Activated naive CD8-positive, alpha-beta T cell treated with anti-CD3 and anti-CD28 coated beads, Interleukin-2, amount 10 ng/mL, durations not matched to agents 7 days and 5 days (primary cell): ENCODE measurements at places on chromosomes 13 and 19. TPM values are rescaled to one million over a fixed set of nuclear protein-coding genes. Genes with fewer than 3 reads are reported as not detected.

TFDP1 gene
- 103 TPM for total RNA-seq

AZU1 gene
- not detected for total RNA-seq

CRLF1 gene
- not detected for total RNA-seq

HIPK4 gene
- total RNA-seq = not detected

PRKCSH gene
- total RNA-seq = 310 TPM

ZNF208 gene
- total RNA-seq = 3.2 TPM

P2RY11 gene
- total RNA-seq = 53.6 TPM

IGFL3 gene
- total RNA-seq = not detected

HCN2 gene
- total RNA-seq = 1.0 TPM

ZNF112 gene
- 0.28 TPM for total RNA-seq

PCSK4 gene
- 9.7 TPM for total RNA-seq

ZNF221 gene
- total RNA-seq = 2.9 TPM

IL12RB1 gene
- total RNA-seq = 56.4 TPM

TNFRSF19 gene
- not detected for total RNA-seq

- DNase-seq = no peak
Measured at GRCh38 chr19:34215006-34215665, 39.2 kb upstream of the GARRE1 start.

- no peak for DNase-seq
Measured at GRCh38 chr19:39544911-39545310, 5.0 kb upstream of the EID2 start.

DNA sequence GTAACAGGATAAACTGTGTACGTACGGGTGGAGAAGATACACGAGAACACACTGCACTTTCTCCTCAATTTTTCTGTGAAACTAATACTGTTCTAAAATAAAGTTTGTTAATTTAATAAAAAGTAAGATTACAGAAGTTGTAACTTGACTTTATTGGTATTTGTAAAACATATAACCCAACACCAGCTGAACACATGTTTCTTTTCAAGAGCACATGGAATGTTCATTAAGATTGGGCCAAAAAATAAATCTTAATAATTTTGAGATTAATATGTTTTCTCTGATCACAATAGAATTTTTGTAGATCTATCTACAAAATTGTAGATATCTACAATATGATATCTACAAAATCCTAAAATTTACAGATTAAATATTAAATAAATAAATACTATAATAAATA, 55.1 kb upstream of the ZNF599 start:
- no peak for DNase-seq

DNA sequence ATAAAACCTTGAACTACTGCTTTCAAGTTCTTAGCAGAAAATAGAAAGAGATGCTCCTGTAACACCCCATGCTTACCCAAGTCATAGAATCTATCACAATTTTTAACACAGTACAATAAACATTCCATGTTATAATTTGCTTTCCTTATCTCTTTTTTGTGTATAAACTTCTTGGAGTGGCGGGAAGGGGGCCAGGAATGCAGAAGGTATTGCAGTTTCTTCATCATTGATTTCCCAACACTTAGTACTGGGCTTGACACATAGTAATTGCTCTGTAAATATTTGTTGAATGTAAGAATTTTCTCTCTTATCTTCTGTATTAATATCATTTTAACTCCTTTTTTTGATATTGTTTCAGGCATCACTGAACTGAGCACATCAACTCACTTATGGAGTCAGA, 535.8 kb downstream of the KCTD12 start:
- DNase-seq = no peak

DNA sequence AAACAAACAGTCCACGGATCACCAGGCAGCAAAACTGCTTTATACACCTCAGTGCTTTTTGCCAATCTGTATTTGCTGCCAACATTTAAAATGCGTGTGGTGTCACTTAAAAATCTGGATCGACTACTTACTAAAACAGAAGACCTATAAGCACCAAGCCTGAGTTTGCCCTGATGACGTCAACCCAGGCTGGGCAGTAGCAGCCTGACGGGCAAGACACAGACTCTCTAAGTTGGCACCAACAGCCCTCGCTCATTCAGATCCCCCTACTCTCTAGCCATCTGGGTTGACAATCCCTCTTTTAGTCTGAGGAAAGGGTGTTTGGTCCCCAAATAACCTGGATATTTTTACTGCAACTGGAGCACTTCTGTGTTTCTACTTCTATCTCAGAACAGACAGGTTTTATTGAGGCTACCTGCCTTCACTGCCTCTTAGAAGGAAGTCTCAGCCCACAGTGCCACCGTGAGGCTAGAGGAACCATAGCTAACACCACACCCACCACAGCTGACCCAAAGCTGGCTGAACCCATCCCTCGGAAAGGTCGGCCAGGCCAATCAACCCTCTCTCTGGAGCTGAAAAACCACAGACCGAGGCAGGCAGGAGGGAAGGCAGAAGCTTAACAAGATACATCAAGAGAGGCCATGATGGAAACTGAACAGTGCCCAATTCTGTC, 6.9 kb downstream of the SUGP2 start:
- DNase-seq = no peak

DNA sequence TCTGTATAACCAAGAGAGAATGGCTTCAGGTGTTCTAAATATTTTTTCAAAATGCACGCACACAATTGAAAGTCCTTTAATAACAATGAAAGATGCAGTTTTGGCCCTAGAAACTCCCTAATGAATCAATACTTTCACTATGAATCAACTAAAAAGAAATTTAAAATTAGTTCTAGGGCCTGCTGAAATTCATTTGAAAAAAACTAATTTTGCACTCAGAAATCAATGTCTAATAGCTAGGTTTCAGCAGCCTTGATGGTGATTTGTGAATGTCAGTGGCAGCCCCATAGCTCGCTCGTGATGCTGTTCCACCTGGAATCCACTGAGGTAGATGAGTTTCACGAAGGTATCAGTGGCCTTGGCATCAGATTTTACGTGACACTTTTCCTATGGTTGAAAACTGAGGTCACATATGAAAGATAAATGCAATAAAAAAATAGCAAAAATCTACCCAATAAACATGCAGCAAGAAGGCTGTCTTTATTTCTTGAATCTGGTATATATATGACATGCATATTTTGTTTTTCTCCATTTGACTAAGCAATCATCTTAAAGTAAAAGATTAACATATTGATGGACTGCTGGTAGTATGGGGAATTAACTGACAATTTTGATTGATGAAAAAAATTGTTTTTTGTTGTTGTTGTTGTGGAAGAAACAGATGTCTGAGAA, 141.0 kb downstream of the AKAP11 start:
- no peak for DNase-seq

- no peak for DNase-seq
Measured at GRCh38 chr19:43784241-43784980, 3.6 kb upstream of the KCNN4 start.

GRCh38 chr13:24745516-24745860, 18.5 kb upstream of the RNF17 start:
- DNase-seq = no peak

DNA sequence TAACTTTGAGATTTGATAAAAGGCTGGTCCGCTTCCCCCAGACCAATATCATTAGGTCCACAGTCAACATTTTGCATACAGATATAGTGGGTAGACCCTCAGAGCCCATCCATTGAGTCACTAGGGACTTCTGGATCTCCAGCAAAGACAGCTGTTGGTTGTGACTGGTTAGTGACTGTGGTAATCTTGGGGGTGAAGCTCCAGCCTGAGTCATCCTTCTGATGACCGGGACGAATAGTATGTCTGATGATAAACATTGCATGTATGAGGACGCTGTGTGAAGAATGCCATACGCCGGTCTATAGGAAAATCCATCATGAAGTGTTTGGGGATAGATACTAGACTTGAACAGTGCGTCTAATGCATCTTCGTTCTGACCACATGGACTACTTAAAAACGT, 307.0 kb downstream of the UQCRFS1 start:
- no peak for DNase-seq

GRCh38 chr13:40254394-40254793, 412.0 kb downstream of the FOXO1 start:
- no peak for DNase-seq

DNA sequence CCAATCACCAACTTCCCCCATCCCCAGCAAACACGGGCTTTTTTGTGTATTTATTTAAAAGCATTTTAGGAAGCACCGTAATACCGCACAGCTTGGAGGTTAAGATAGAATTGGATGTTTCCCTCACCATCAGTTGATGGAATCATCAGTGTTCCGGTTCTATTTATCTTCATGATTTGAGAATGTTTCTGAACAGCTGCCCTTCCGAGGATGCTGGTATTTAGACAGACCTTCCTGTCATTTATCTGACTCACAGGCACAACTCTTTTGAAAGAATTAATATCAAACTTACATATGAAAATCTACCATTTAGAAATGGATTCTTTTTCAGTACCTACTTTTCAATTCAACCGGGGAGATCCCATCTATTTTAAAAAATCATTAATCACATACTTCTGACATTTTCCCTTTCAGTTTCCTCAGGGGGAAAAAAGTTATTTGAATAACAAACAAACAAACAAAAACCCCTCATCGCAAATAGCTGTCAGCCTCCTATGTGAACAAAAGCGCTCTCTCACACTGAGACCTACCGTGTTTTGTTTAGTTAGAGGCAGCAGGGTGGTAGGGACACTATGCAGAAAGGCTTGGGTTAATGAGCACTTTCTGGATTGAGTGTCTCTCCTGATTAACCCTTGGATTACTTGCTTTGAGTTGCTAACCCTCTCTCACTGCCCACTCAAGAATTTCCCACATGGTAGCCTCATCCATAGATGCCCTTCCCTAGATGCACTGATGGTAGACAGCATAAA, 189.3 kb downstream of the TM9SF2 start:
- DNase-seq = no peak

DNA sequence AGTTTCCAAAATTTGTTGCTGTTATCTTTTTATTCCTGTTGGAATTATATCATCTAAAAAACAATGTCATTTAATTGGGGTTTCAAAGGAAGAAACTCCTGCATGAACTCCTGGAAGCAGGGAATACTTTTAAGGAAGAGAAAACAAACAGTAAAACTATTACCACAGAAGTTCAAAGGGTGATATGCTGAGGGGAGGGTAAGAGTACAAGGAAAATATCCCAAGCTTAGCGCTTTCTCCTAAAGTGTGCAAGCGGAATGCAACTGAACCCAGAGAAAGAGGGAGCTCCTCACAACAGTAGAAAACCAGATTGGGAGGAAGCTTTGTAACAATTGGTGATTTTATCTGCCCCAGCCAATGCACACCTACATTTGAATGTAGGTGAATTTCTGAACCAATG, 175.1 kb downstream of the NUFIP1 start:
- DNase-seq = no peak

DNA sequence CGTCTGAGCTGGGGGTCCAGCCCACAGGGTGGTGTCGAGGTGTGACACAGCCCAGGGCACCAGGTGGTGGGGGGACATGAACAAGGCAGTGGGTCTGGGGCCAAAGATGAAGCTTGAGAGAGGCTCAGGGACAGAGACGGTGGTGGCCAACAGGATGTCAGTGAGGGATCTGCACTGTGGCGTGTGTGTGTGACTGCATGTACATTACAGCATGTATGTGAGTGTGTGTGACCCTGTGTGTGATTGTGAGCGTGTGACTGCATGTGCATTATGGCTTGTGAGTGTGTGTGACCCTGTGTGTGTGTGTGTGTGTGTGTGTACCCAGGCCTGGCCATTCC, 1.6 kb downstream of the ADAMTS10 start:
- no peak for DNase-seq

- DNase-seq = no peak
Measured at GRCh38 chr19:55321466-55322137, 3.5 kb downstream of the TMEM150B start.

DNA sequence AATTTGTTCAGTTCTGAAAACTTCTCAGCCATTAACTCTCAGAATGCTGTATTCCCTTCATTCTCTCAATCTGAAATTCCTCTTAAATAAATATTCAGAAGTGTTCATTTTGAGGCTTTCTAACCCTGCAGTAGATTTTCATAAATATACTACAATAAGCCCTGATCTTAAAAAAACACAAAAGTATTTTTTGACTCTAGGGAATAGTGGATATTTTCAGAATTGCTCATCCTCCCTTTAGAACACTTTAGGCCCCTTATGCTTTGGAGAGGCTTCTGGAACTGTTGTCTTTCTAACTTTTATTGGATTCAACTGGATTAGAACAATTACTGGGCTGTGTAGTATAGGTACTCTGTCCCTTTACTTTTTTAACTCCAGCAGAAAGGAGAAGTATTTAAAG, 1662.6 kb upstream of the MIR17HG start:
- DNase-seq = no peak

- peak; percentile 43 for DNase-seq
Measured at GRCh38 chr13:40668335-40668734, 1.9 kb upstream of the FOXO1 start.
